ENCODE measurements at places on chromosomes 12 and 14.
A peak's percentile ranks its signal among the peaks of the same experiment; 100 is the strongest.

DNA sequence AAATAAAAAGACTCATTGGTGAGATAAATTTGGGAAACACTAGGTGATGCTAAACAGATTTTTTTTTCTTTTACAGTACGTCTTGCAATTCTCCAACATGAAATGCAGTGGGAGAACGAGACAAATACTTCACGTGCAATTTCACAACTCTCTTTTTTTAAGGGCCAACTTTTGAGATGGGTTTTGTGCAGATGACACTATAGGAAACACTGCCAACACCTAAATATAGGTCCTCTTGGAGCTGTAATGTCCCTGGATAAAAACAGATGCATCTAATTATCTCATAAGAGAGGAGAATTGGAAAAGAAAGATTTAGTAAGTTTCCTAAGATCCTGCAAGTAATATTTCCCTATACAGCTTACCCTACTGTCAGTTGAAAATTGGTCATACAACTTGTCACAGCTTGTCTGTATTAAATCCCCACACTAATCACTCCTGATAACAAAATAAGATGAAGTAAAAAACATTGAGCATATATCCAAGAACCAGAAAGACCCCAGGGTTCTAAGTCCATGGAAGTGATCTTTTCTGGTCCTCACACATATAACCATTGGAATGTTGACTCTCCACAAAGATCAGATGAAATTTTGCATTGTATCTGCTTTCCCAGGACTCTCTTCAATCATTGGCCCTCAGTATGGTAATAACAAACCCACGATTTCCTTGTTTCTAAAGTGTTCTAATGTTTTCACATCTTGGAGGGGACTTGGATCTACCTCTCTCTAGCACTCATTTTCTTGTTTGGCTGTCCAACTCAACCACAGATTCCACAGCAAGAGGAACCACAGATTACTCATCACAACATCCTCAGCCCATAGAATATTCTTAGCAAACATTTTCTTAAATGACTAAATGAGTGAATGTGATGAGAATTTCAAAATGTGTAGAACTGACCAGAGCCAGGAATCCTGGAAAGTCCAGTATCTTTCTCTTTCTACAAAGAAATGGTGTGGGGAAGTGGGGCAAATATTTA lies 769.4 kb upstream of the USP15 start:
- DNase-seq: no peak

GRCh38 chr12:32025906-32026305 lies 66.7 kb downstream of the RESF1 start:
- peak; percentile 63 for DNase-seq

DNA sequence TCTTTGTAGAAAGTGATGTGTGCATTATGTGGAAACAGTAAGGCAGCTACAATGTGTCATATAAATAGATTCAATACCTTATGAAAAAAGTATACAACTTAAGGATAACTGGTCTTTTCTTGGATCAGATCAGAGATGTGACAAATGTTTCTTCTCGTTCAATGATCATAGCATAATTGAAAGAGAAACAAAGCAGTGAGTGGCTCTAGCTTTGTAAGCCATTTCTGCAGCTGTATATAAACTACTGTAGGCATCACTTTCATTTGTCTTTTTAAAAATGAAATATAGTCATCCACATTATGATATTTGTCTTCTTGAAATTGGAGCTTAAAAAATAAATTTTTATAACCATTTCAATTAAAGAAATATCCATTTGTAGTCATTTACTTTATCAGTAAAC lies 63.8 kb upstream of the LMO3 start:
- no peak for DNase-seq

- DNase-seq: no peak
These were observed 1.5 kb upstream of the ZBTB42 start for GRCh38 chr14:104799244-104800014.

DNA sequence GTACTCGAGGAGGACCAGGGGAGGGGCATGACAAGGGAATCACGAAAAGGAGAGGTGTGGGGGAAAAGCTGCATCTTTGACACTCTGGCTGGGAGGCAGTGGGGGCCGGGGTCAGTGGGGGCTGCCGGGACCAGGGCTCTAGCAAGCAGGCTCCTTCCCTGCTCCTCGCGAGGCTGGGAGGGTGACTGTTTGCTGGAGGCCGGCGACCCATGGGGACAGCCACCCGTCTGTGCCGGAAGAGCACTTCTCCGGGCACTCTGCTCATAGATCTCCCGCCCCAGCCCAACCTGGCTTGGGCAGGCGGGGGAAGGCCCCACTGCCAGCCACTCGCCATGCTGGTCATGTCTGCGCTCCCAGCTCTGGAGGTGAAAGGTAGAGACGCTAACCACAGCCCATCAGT lies 130.7 kb downstream of the RBM19 start:
- no peak for DNase-seq

- DNase-seq: no peak
These were observed 103.0 kb upstream of the NTF3 start for GRCh38 chr12:5328669-5329517.

DNA sequence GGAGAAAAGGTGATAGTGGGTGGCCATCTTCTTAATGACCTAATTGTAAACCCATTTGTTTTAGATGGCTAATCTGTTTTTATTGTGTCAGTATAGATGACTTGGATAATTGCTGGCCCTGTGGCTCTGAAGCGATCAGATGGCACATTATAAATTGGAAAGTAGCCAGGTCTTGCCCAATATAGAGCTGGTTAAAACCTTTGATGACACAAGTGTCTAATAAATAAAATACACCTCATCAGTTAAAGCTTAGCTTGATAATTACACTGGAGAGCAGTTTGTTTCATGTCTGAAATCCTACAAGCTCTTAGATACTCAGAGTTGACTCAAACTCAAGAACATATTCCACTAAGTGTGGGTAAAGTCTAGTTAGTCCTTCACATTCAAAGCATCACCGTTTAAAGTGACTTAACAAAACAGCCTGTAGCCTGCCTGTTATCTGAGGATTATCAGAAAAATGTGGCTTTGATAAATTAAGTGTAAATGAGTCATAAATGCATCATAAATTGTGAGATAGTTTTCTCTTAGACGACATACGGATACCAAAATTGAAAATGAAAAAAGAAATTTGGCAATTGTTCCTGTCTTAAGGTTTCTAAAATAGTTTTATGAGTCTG lies 280.9 kb downstream of the LRIG3 start:
- DNase-seq: no peak

GRCh38 chr14:69318901-69319475 lies 59.0 kb downstream of the GALNT16 start:
- no peak for DNase-seq

- no peak for DNase-seq
These were observed 23.7 kb downstream of the PLXNC1 start for GRCh38 chr12:94172031-94172430.

- no peak for DNase-seq
These were observed 353.5 kb downstream of the TMEM132D start for GRCh38 chr12:129550353-129550752.

DNA sequence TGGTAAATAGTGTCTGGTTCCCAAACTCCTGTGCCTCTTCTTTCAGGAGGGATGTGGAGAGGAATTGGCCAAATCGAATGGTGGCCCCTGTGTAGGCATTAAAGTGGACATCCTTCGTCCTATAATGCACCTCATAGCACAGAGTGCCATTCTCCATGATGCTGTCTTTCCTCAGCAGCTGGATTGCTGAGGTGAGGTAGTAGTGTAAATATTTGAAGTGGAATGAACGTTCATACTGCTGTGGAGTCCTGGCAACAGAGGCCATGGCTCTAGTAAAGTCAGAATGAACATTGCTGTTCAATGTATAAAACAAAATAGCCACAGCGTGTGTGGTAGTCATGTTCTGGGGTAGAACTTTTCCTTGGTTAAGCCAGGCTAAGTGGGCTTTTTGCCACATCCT lies 2.7 kb downstream of the ART4 start:
- no peak for DNase-seq

DNA sequence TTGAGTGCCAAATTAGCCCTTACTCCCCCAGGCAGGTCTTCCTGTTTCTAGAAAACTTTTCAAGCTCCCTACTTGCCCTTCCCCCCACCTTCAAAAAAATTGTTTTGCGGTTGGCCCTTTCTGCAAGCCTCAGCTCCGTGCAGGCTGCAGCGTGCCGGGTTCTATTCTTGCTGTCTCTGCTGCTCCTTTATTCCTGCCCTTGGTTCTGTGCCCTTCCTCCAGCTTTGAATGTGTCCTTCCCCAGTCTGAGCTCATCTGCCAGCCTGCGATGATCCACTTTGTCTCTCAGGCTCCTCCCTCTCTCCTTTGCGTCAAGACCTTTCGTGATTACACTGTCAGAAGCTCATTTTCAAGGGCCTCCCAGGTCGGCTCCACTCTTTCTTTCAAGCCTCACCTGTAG lies 98.6 kb downstream of the IRF2BPL start:
- peak; percentile 50 for DNase-seq

DNA sequence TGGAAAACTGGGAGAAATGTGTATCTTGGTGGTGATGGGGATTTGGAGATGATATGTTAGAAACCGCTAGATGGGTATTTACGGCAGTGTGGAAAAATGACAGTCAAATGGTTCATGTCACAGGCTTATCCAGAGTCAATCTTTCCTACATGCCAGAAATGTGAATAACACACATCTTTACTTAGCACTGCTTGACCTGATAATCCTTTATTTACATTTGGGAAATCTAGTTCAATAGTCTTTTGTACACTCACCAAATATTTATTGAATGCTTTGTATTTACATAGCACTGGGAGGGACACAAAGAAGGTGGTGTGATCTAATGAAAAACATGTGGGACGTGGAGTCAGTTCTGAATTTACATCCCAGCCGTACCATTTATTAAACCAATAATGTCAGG lies 208.2 kb downstream of the DIO2 start:
- DNase-seq: no peak

DNA sequence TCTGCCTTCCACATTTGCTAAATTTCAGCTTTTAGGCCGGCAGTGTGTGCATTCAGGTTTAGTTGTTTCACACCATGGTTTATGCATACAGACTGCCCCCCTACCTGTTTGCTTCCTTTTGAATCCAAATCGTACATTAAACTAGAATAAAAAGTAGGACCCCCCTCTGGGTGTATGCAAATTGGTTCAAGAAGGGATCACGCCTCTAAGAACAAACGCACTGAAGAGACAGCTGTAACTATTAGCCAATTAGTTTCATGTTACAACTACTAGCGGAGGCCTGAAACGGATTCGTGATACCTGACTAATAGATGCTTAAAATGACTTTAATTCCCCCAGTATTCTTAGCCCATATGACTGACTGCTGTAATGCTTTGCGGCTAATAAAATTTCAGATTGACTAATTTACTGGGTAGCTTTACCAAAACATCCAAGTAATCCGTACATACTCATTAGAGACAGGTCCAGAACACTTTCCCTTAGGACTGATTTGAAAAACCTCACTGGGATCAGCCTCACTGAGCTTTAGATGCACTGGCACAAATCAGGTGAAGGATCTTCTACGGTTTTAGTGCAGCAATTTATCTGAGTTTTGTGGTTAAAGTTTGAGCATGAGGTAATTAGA lies 411.8 kb downstream of the NPAS3 start:
- DNase-seq: no peak

- DNase-seq: peak; percentile 33
These were observed 13.1 kb upstream of the ATP5F1B start for GRCh38 chr12:56658921-56659320.

- DNase-seq: no peak
These were observed 864.2 kb upstream of the MGAT4C start for GRCh38 chr12:87120440-87120839.

DNA sequence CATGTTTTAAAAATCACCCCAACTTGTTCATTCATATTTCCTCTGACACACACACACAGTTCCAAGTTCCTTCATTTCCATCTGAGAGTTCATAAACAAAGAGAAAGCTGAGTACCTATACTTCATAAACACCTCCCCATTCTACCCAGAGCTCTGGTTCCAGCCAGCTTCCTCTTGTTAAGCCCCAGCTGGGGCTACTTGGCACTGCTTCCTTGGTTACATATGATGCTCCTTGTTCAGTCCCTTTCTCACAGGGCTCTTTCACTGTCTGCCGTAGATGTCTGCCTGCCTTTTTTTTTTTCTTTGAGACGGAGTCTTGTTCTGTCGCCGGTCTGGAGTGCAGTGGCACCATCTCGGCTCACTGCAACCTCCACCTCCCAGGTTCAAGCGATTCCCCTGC lies 77.5 kb downstream of the COX16 start:
- DNase-seq: peak; percentile 43

GRCh38 chr12:59811991-59812390 lies 216.2 kb downstream of the SLC16A7 start:
- DNase-seq: no peak

DNA sequence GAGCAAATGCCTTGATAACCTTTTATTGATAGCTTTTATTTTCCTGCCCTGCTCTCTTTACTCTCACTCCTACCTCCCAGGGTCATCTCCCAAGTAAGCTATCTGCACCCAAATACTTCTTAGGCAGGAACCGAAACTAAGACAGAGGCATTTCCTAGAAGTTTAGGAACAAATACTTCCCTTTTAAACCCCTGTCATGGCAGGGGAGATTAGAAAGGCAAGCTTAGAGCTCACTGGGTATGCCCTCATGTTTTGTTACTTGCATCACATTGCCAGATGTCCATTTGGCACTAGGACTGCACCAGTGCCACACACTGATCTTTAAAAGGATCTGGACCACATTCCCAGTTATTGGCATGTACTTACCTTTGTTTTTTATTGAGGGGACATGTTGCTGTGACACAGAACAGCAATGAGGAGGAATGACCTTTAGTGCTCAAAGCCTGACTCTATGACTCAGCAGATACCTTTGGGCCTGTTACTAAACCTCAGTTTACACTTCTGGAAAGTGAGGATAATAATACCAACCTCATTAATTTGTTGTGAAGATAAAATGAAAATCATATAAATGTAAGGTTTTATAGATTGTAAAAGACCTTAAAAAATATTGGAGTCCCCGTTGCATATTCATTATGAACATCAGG lies 40.9 kb upstream of the MBIP start:
- no peak for DNase-seq

- no peak for DNase-seq
These were observed 136.4 kb downstream of the FOXN3 start for GRCh38 chr14:89280600-89280999.

GRCh38 chr14:100796946-100797345 lies 29.0 kb upstream of the MEG3 start:
- DNase-seq: no peak

DNA sequence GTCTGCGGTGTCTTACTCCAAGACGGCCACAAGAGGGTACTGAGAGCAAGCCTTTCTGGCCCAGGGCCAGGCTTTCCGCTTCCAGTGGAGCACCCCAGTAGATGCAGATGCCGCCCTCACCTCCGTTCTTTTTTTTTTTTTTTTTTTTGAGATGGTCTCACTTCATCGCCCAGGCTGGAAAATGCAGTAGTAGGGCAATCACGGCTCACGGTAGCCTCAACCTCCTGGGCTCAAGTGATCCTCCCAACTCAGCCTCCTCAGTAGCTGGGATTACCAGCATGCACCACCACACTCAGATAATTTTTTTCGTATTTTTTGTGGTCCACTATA lies 5.6 kb upstream of the LBHD2 start:
- peak; percentile 90 for DNase-seq

DNA sequence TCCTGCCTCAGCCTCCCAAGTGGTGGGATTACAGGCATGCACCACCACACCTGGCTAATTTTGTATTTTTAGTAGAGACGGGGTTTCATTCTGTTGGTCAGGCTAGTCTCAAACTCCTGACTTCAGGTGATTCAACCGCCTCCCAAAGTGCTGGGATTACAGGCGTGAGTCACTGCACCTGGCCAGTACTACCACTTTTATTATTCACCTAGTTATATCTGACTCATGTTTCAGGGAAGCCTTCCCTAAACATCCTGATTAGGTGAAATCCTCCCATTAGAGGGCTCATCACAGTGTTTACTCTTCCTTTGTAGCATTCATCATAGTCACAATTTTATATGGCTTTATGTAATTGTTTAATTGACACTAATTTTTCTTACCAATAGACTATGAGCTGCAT lies 295.3 kb upstream of the SOX5 start:
- DNase-seq: no peak
